SIG-M5 (cell line): ENCODE measurements at places on chromosomes 6 and 20.

DNA sequence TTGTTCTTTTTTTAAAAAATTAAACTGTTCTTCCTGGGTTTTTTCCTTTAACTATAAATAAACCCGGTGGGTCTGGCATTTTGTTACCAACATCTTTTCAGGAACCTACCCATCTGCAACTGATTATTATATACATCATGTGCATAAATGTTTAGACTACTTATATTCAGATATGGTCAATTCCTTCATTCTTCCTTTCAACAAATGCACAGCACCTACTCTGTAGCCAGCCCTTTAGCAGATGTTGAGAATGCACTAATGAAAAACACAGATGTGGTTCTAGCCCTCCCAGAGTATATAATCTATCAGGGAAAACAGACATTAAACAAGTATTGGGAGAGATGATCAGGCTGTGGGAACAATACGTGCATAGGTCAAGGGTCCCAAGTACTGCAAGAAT lies 237.1 kb downstream of the UST start:
- no peak for DNase-seq

GRCh38 chr6:3088446-3088845 lies 20.2 kb downstream of the RIPK1 start:
- no peak for DNase-seq

DNA sequence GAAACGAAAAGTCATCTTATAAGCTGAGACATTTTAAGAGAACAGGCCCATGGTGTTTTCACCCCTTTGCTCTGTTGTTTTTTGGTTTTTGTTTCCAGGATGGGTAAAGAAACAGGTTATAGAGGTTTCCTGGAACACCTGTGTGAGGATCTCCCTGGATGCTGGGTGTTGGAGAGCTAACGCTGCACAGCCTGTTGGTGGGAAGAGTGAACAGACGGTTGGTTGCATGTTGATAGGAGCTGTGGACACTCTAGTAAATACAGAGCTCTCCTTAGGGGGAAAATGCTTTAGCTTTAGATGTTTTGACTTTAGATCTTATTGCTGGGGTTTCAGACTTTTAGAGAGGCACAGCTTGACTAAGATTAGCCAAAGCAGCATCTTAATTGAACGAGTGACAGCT lies 235.2 kb downstream of the SOX4 start:
- DNase-seq, result no peak

DNA sequence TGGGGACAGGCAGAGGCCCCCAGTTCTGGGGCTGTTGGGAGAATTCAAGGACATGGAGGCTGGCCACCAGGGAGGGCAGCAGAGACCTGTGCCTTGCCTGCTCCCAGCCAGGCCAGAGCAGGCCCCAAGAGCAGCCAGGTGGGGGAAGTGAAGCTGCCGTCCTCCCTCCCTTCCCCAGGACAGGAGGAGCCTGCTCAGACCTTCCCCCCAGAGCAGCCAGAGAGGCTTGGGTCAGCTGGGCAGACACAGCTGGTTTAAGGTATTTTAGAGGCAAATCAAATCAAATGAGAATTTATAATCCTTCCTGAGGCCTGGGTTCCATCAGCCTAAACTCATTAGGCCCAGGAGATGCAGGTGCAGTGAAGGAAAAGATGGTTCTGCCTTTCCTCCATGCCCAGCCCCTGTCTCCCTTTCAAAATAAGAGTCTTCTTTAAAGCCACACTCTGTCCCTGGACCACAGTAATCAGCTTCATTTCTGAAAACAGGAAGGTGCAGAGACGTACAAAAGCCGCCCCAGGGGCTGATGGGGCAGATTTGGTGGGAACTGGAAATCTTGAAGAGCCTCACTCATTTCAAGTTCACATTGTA lies 21.7 kb downstream of the BMP7 start:
- no peak for DNase-seq

- DNase-seq, result no peak
Observed at GRCh38 chr6:157768863-157769551, 54.0 kb upstream of the SNX9 start.

- no peak for DNase-seq
Observed at GRCh38 chr20:51529758-51530157, 12.8 kb downstream of the NFATC2 start.

DNA sequence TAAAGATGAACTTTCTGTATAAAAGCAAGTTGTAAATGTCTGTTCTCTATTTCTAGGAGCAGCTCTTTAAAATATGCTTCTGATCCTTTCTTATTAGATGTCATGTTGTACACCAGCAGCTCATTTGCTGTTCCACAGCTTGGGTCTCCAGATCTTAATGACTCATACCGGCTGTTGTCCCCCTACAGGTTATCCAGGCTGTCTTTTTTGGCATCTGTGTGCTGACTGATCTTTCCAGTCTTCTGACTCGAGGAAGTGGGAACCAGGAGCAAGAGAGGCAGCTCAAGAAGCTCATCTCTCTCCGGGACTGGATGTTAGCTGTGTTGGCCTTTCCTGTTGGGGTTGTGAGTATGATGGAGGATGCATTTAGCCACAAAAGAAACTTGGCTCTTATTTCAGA lies 76.0 kb downstream of the AIG1 start:
- DNase-seq, result no peak

DNA sequence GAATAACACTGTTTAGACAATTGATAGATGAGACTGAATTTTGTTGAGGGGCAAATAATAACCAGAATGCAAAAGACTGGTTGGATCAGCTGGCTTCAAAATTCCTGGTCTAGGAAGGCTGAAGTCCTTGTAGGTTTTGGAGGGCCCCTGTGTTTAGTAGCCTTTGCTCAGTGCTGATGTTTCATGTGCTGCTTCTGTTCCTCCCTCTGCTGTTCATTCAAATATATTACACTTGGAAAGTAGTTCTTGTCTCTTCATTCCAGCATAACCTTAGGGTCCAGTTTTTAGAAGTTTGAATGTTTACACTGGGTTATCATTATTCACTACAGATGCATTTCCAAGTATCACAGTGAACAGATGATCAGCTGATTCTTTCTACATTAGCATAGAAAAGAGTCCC lies 72.5 kb downstream of the FLRT3 start:
- no peak for DNase-seq

DNA sequence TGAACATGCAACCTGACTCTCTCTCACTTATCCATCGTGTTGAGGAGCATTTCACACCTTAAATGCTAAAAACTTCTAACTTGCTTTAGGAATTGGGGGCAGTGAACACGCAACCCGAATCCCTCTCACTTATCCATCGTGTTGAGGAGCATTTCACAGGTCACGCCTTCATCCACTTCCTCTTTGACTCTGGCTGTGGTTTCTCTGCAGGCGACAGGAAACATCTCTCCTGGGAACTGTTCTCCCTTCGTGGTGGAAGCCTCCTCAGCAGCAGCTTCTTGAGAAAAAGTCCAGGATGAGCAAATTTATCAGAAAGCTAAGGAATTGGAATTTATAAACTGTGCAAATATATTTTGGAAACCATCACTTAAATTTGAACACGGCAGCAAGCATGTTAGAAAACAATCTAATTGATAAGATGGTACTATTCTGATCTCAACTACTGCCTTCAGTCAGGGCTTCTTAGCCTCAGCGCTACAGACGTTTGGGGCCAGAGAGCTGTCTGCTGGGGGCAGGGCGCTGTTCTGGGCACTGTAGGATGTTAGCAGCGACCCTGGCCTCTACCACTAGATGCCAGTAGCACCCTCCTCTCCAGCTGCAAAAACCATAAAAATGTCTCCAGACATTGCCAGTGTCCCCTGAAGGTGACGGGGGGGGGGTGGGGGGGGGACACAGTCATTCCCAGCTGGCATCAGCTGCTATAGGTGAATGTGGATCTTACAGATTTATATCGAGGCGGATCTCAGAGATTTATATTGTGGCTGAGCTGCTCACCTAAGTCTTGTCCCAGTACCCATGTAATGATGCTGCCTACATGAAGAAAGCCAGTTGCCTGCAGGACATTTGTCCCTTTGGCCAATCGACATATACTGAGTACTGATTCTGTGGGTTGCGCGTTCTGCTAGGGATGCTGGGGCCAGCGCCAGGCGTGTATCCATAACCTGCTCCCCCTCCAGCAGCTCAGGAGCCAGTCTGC lies 26.2 kb downstream of the CTCFL start:
- DNase-seq, result no peak

- DNase-seq, result no peak
Observed at GRCh38 chr6:121436274-121436857, 920 bp downstream of the GJA1 start.

- no peak for DNase-seq
Observed at GRCh38 chr6:151765444-151765886, 42.0 kb upstream of the ESR1 start.

- no peak for DNase-seq
Observed at GRCh38 chr6:106702451-106703110, 73.2 kb downstream of the QRSL1 start.

DNA sequence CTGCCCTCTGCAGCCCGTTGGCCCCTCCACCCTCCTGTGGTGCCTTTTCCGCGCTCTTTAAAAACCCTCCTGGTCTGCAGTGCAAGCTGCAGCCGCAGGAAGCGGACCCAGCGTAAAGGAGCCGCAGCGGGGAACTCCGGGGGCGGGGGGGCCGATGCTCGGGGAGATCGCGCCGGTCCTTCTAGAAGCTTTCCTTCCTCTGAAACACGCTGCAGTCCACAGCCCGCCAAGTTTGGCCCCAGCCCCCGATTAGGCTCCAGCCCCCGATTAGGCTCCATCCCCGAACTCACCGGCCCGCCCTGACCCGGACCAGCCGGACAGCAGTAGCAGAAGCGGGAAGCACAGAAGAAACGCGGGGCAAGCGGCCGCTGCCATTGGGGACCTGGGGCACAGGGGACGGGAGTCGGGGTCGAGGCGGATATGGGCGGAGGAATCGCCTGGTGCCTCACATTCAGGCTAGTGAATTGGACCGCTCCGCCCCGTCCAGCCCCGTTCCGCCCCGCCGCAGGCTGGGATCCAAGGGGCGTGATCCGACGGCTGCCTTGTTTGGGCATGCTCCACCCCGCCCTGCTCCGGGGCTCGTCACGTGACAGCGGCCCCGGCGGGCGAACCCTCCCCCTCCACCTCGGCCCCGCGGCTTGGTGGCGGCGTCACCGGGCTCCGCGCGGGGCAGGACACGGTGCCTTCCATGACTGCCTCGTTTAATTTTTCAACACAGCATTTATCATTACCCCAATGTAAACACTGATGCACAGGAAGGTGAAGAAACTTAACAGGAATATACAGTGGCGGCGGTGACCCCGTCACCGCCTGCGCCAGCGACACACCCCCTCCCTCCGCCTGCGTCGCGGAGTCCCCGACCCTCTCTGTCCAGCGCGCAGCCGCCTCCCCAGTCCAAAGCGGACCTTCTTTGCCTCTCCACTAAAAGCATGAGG lies 20.3 kb downstream of the RAET1L start:
- peak; percentile 8 for DNase-seq

DNA sequence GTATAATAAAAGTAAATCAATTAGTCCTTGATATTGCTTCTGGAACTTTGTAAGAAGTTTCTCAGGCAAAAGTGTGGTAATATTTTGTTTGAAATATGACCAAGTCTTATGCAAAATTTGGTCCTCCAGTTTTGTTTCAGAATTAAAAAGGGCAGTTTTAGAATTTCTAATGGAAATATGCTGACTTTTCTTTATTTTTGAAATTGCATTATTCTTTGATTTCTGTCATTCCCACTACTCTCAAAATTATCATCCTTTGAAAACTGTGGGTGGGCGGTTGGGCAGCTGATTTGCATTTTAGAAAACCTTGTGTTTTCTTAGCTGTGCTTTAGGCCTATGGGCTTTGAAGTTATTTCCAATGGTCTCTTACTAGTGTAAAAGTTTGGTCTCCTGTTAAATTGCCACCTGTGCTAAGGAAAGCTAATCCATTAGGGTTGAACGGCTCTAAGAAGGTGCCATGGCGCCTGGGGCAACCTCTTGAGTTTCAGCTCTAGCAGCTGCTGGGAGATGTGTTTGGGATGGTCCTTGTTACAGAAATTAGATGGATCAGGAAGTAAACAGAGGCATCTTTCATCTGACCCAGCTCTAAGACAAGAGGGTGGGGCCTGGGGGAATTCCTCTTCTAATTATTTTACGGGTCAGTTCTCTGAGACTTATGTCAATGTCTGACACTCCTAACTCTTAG lies 880.8 kb upstream of the SLC35B3 start:
- DNase-seq, result no peak

GRCh38 chr6:37566111-37566949 lies 66.6 kb upstream of the CCDC167 start:
- DNase-seq, result no peak
